ENCODE measurements at places on chromosomes 12 and 14.

- DNase-seq, result no peak
Measured at GRCh38 chr12:117966511-117966910, 2.3 kb downstream of the KSR2 start.

- no peak for DNase-seq
Measured at GRCh38 chr14:93267149-93267711, 60.2 kb downstream of the UBR7 start.

GRCh38 chr14:61252369-61253063 is 28.6 kb downstream of the TMEM30B start:
- peak; percentile 39 for DNase-seq

DNA sequence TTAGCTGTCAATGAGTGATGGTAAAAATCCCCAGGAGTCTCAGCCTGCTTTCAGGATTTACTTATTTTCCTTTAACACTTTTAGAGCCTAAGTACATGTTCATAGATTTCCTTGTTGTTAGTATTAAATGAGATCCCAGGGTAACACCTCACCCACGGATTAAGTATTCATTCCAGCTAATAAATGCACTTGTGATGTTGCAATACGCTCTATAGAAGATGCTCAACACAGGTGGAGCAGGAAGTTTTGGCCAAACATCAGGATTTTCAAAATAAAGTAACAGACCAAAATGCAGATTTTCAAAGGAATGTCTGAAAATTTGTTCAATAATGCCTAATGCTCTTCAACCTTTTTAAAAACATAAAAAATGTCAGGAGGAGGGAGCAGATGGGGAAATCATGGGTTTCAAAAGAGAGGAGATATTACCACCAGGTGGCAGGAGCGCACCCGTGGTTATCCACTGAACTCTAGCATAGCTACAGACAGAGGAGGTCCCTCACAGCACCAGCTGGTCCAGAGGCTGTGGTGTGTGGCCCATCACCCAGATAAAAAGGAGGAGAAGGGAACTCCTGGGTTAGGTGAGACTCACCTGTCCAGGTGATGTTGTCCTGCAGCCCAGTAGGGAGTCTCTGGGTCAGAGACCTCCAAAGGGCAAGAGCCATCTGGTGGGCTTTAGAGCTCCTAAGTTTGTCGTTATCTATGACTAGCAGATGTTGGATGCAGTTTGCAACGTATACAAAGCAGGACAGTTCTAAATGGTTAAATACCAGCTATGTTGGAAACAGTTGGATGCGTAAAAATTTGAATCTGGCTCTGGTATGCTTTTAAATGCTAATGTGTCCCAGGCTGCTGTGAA is 1158.4 kb upstream of the TMEM132C start:
- peak; percentile 5 for DNase-seq

DNA sequence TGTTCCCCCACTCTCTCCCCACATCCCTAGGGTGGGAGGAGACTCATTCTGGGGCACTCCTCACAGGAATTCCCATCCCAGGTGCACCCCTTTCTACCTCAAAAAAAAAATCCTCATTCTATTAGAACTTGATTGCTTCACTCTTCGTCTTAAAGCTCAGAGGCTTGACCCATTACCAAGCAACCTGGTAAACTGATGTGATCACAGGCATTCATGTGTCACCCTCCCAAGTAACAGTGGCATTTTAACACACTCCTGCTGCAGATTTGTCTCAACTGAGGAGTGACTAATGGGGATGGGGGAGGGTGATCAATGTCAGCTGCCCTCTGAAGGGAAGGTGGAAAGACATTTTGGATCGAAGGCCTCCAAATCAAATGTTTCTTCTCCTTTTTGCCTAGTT is 78.1 kb upstream of the PTHLH start:
- DNase-seq, result no peak

DNA sequence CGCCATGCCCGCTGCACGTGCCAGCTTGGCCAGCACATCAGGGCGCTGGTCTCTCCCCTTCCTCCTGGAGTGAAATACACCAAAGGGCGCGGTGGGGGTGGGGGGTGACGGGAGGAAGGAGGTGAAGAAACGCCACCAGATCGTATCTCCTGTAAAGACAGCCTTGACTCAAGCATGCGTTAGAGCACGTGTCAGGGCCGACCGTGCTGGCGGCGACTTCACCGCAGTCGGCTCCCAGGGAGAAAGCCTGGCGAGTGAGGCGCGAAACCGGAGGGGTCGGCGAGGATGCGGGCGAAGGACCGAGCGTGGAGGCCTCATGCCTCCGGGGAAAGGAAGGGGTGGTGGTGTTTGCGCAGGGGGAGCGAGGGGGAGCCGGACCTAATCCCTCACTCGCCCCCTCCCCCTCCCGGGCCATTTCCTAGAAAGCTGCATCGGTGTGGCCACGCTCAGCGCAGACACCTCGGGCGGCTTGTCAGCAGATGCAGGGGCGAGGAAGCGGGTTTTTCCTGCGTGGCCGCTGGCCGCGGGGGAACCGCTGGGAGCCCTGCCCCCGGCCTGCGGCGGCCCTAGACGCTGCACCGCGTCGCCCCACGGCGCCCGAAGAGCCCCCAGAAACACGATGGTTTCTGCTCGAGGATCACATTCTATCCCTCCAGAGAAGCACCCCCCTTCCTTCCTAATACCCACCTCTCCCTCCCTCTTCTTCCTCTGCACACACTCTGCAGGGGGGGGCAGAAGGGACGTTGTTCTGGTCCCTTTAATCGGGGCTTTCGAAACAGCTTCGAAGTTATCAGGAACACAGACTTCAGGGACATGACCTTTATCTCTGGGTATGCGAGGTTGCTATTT is 914 bp upstream of the CCND2 start:
- DNase-seq, result peak; percentile 75

DNA sequence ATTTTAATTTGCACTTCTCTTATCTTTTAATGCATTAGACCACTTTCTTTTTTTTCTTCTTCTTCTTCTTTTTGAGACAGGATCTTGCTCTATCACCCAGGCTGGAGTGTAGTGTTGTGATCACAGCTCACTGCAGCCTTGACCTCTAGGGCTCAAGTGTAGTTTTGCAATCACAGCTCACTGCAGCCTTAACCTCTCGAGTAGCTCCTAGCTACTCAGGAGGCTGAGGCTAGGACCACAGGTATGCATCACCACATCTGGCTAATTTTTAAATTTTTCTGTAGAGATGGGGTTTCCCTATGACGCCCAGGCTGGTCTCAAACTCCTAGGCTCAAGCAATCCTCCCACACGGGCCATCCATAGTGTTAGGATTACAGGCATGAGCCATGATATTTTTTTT is 12.7 kb downstream of the TMED8 start:
- DNase-seq, result no peak

DNA sequence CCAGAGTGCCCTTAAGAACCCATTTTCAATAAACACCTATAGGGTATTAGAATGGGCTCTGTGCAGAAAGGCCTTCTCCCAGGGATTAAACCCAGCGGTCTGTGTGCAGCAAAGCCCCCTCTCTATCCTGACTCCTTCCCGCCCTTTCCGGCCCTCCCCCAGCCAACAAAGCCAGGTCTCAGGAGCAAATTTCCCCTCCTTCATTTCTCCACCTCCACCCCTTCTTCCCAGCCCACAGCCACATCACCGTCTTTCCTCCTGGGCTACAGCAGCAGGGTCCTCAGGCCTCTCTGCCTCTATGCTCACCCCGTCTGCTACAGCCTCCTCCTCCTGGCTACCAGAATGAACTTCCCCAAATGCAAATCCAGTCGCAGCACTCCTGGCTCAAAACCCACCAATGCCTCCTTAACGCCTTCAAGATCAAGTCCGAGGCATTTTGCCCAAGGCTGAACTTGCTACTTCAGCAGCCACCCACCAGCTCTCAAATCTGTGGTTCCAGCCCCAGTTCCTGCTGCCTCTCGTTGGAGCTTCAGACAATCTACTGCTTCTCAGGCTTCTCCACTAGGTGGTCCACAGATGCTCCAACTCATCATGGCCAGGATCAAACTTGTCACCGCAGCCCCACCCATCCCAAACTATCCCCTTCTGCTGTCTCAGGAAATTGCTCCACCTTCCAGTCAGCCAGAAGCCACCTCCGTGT is 134.8 kb downstream of the BCL11B start:
- no peak for DNase-seq

DNA sequence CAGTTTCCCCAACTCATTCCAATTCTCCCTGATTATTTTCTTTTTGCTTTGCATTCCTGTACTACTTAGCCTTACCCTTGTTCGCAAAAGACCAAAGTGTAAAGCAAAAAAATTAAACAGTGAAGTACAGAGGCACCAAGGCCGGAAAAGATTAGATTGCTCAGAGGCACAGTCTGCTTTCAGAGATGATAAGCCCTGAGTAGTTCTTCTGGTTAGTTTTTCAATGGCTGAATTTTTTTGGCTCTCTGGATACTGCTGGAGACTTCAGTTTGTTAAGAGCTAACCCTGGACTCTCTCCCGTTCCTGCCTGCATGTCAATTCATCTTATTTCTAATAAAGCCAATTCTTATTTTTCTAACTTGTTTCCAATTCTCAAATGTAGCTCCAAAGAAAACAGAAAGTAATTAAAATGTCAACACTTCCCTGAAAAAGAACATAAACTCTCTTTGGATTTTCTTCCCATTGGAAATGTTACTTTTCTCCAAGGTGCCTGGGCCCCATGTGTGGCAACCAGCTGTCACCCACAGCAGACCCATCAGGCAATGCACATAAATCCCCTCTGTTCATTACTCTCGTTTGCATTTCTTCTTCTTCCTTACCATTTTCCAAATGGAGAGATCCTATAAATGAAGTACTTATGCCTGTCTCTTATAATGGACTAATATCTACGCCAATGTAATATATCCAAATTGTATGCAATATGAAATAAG is 142.8 kb downstream of the BTG1 start:
- DNase-seq, result no peak

GRCh38 chr12:46560874-46561273 is 188.3 kb upstream of the SLC38A2 start:
- DNase-seq, result no peak

- no peak for DNase-seq
Measured at GRCh38 chr12:176321-177181, 37.4 kb downstream of the SLC6A12 start.

- no peak for DNase-seq
Measured at GRCh38 chr14:90349739-90350138, 18.0 kb upstream of the NRDE2 start.

DNA sequence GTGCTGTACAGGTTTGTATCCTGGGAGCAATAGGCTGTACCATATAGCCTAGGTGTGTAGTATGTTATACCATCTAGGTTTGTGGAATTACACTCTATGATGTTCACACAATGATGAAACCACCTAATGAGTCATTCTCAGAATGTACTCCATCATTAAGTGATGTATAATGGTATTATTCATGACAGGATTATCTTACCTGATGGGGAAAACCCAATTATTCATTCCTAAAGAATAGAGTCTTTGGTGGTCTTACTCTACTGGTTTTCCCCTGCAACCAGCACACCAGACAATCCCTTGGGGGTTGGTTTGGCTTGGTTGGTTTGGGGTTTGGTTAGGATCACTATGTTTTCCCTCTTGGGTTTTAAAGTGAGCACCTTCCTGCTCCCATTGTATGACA is 12.6 kb upstream of the OR10P1 start:
- no peak for DNase-seq

GRCh38 chr12:132614861-132615578 is 3.6 kb upstream of the P2RX2 start:
- DNase-seq, result peak; percentile 70

DNA sequence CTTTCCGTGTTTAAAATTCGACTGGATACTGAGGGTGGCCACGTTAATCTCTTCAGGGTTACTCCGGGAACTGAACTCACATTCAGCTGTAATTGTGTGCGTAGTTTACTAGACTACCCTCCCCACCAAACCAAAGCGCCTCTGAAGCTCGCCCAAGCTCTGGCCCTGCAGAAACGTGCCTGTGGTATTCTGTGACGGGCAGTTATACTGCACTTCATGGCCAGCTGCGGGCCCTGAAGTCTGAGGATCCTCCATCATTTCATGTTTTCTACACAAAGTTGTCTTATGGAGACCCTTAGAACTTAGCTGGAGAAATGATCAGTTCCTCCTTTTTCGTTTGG is 688 bp downstream of the ZNF26 start:
- DNase-seq, result no peak

DNA sequence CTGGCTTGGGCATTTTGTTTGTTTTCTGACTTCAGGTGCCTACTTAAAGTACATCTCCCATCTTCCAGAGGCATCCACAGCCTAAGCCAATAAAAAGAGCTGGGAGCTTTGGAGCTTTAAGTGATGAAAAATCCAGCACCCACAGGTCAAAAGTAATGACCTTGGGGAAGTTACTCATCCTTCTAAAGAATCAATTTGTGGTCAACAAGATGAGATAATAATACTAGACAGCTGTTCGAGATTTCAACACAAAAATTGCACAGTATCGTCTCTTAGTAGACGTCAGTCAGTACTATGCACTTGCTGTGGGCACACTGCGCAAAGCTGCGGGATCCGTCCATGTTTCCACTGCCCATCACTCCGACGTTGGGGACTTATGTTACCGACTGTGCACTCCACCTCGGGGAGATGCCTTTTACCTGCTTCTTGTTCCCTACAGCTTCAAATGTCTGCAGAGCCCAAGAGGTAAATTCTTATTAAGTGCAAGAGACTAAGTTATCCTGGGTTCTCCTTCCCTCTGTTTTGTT is 1.3 kb downstream of the ST8SIA1 start:
- no peak for DNase-seq

- no peak for DNase-seq
Measured at GRCh38 chr12:16581416-16581815, 24.5 kb downstream of the LMO3 start.

DNA sequence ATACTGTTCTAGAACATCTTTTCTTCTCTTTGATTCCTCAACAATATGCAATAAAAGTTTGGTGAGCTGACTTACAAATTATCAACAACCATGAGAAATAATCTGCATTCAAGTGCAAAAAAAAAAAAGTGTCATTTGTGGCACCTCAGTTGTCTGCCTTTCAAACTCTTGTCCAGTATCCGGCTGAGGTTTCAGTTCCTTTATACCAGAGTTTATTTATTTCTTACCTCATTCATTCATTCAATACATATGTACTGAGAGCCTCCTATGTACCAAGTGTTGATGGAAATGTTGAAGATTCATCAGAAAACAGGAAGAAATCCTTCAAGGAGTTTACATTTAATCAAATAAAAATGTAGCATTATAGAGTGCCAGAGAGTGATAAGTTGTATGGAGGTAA is 484.1 kb downstream of the RMST start:
- no peak for DNase-seq

- DNase-seq, result no peak
Measured at GRCh38 chr12:5739917-5740316, 205.1 kb downstream of the ANO2 start.

- no peak for DNase-seq
Measured at GRCh38 chr12:65123435-65124063, 2.4 kb upstream of the WIF1 start.

GRCh38 chr12:115956659-115957058 is 320.8 kb downstream of the MED13L start:
- no peak for DNase-seq

- DNase-seq, result no peak
Measured at GRCh38 chr12:116955382-116956021, 44.8 kb downstream of the FBXW8 start.

DNA sequence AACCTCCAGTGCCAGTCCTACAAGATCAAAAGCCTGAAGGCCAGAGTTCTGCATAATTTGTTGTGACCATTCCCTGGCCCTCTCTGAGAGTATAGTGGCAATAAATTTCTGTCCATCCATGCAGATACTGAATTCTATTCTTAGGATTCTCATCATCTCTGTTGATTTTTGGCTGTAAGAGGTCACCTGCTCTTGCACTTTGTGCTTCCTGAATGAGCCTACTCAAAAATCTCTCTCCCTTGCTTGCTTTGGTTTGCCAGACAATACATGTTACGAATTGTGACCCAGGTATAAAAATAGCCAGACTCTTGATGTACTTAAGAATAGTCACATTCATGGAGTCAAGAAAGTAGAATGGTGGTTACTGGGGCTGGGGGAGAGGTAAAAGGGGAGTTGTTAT is 16.7 kb downstream of the ZNF664 start:
- DNase-seq, result no peak

- no peak for DNase-seq
Measured at GRCh38 chr14:55545779-55546178, 34.2 kb upstream of the KTN1 start.

Measured in stimulated activated CD4-positive, alpha-beta T cell treated with anti-CD3 and anti-CD28 coated beads, Interleukin-4, amount 100 ng/mL, for 4 hours (primary cell).